IPS DF 19.7 (cell line): ENCODE measurements at places on chromosomes 5 and 9.

- DNase-seq: no peak
These were observed 84.1 kb downstream of the FEM1C start for GRCh38 chr5:115460472-115460871.

GRCh38 chr9:131546336-131547084 is 1.2 kb downstream of the PRRT1B start:
- DNase-seq: no peak

- no peak for DNase-seq
These were observed 152.7 kb upstream of the GAS1 start for GRCh38 chr9:87100001-87100400.

DNA sequence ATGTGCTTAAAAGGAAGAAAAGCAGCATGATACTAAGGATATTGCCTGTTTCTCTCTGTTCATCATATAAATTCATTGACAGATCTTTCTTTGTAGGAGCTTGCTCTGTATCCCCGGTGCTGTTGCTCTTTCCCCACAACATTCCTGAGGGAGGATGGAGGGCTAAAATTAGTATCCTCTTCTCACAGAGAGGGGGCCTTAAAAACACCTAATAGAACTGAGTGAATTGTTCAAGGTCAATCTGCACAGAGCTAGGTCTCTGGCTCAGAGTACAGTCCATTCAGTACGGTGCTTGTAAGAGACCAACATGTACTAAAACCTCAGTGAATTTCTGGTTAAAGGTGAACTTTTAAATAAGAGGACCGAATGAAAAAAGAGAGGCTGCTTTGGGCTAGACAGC is 88.7 kb downstream of the PALM2AKAP2 start:
- DNase-seq: no peak

DNA sequence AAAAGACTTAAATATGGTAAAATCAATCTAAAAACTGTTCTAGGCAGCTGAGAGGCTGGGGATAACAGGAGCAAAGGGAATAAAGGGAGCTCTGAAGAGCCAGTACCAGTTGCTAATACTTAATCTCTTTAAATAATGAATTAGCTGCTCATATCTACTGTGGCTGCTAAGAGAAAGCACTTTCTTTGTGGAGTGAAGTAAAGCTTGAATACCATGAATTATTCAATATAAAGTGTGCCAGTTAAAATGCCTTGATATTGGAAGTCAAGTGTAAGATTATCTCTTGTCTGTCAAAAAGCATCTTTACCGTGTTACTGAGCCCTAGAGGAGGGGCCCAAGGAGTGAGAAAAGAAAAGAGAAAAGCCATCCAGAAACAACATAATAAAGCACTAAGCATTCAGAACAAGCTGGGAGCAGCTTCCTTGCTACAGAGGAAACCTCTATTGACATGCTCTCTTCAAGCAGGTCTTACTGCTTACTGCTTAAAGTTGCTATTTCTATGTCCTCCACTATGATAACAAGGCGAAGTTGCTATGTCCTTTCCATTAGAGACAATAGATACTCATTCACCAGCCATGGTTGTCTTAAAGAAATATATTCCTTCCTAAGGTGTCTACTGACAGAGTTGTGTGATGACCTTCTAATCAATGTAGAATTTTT is 297.4 kb downstream of the CETN3 start:
- DNase-seq: no peak

DNA sequence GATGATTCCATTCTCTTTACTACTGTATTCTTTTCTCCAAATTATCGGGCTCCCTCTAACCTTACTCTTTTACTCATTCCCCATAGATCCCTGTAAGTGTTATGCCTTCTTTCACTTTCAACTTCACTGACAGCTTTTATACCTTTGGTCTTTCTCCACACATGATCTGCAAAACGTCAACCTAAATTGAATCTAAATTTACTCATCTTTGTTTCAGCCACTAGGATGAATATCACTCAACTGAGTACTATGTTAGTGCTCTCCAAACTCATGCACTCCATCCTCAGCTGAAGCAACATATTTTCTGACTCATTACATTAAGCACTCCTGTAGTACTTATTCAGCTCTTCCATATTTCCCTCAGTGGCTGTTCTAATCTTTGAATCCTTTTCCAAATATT is 133.4 kb downstream of the ADAMTS19 start:
- no peak for DNase-seq

DNA sequence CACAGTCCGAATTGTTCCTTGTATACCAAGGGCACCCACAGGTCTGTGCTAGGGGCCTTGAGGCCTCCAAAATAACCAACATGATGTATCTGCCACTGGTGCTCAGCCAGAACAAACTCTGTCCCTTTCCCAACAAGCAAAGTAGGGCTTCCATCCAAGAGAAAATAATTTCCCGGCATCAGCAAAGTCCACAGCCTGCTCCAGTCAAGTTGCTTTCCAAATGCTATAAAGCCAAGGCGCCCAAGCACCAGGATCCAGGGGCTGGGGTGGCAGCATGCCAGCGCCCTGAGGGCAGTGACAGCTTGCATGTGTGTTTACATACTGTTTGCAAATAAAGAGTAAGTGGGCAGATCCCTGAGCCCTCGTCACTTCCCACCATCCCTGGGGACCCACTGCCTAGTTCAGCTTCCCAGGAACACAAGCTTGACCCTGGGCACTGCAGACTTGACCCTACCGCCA is 155.9 kb downstream of the ERCC6L2 start:
- no peak for DNase-seq

- no peak for DNase-seq
These were observed 33.9 kb upstream of the SH3PXD2B start for GRCh38 chr5:172488221-172488620.

- no peak for DNase-seq
These were observed 200.5 kb upstream of the POU5F2 start for GRCh38 chr5:93941897-93942296.

- DNase-seq: no peak
These were observed 75.8 kb downstream of the GTF3C4 start for GRCh38 chr9:132745756-132746709.

DNA sequence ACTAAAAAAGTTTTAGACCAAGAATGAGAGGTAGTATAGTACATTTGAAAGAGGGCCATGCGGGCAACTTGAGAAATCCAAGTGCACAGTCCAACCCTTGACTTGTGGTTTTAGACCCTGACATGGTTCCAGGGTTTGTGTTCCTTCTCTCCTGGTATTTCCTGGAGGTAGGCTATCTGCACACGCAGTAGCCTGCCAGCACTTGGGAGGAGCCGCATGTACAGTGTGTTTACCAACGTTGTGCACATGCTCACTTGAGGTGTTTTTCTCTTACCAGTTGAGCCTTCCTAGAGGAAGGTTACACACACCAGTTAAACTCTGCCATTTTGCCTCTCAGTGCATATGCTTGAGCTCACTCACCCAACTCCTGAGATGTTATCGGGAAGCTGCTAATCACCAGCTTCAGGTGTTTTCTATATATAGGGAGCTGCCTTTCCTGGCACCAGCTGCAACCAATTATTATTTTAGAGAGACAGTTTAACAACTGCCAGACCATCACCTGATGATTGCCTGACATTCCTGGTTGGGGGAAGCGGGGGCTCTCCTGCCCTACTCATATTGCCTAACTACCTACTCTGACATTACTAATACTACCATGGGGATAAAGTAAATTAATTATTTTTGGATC is 593.4 kb upstream of the TUSC1 start:
- no peak for DNase-seq

- DNase-seq: no peak
These were observed 108.0 kb upstream of the MTAP start for GRCh38 chr9:21694424-21694823.

- no peak for DNase-seq
These were observed 1.7 kb downstream of the TPM2 start for GRCh38 chr9:35687972-35688557.

DNA sequence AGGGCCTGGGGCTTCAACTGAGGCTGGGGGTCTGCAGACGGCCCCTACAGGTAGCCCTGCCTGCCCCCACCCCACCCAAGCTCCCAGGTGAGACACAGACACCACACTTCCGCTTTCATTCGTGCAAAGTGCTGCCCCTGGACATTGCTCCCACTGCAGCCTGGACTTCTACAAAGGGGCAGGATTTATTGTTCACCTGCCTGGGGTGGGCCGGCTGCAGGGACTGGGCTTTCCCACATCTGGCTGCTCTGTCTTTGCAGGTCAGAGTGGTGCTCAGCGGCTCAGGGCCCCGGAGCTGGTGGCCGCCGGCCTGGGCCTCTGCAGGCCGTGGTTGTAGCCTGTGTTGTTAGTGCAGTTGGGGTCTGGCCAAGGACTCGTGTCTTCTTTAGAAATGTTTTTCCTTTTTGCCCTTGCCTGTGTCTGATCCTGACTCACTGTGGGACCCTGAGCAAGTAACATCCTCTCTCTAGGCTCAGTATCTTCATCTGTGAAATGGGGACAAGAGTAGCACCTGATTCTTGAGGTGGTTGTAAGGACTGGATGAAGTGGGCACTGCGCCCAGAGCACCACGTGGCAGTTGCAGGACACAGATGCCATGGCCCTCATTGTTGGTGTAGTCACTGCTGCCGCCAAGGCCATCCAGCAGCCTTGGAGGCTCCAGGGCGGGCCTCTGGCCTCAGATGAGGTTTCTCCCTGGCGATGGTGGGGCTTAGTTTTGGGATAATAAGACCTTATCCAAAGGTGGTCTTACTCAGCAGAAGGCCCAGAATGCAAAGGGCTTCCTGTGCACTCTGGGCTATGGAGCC is 143.9 kb downstream of the CACNA1B start:
- DNase-seq: no peak

DNA sequence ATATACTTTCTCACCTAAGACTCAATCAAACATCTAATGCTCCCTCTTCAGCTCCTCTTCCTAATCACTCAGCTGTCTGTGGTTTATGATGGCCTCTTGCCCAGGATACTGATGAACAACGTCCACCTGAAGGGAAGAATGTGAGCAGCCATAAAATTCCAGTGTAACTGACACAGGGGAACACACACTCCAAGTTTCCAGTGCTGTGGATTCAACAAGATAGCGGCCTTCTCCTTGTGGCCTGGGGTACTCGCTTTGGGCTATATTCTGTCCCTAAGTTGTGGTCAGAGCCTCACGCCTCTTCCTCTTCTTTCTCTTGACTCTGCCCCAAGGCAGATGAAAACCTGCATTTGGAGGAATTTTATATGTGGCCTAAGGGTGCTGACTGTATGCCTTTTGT is 11.7 kb downstream of the B4GALT1 start:
- DNase-seq: no peak

- DNase-seq: no peak
These were observed 81.8 kb upstream of the MAP3K1 start for GRCh38 chr5:56733580-56733979.

DNA sequence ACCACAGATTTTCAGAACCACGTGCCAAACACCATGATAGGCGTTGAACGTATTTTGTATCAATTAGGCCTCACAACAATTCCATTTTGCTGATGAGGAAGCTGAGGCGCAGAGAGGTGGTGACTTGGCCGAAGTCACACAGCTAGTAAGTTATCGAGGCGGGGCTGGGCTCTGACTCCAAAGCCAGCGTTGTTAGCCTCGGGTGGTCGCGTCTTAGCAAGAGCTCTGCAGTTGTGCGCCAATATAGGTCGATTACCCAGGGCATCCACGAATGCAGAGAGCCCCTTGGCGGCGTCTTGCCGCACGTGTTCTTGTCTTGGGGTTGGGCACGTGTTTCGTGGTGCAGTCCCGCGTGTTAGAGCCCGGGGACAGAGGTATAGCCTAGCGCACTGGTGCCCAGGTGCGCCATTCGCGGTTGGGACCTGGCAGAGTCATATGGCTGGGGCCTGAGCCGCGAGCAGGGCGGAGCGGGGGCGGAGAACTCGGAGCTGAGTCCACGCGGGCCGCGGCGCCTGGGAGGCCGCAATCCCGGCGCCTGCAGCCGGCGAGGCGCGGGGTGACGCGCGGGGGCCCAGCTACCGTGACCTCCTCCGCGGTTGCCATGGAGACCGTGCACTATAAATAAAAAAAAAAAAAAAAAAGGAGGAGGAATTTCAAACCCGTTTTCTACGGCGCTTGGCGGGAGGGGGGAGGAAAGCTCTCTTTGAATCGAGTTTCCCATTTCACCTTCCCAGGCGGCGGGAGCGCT is 62.3 kb downstream of the CXXC5 start:
- DNase-seq: no peak

DNA sequence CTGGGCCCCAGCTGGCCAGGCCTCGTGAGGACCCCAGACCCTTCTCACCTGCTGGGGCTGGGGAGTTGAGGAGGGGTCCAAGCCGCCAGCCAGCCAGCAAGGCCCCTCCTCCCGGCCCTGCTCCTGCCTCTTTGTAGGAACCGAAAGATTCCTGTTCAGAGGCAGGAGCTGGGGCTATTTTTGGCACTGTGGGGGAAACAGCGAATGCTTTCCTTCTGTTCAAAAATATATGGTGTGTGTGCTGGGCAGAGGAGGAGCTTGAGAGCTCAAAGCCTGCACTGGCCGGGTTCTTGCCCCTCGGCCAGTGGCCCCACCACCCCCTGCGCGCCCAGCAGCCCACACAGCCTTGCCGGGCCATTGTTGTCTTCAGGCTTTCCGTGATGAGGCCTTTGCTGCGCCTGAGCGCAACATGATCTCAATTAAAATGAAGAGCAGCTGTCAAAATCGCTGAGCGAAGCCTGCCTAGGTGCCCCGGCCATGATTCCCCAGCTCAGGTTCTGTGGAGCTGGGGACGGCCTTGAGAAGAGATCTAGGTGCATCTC is 13.4 kb downstream of the NCS1 start:
- DNase-seq: no peak

GRCh38 chr9:91720751-91721705 is 229.0 kb downstream of the ROR2 start:
- DNase-seq: no peak
